ENCODE measurements at places on chromosomes 5 and 9. TPM values are rescaled to one million over a fixed set of nuclear protein-coding genes. Genes with fewer than 3 reads are reported as not detected.

DNA sequence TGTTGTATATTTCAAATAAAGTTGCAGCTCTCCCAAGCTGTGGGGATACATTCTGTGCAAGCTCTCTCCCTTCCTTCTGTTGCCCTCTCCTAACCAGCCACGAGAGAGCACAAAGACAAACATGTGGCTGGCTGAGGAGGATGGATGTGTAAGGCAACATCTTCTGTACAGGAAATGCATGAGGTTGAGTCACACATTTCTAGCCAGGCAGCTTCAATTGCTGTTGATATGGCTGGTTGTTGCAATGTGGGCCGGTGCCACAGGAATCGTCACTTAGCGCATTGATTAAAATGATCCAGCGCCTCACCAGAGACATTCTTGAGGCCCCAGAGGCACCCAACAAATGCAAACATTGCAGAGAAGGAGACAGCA lies 207.1 kb downstream of the ICE1 start:
- DNase-seq = no peak

- no peak for DNase-seq
These were observed 58.7 kb downstream of the TMOD1 start for GRCh38 chr9:97560154-97560553.

RETREG1 gene
- 5.4 TPM for total RNA-seq

DNA sequence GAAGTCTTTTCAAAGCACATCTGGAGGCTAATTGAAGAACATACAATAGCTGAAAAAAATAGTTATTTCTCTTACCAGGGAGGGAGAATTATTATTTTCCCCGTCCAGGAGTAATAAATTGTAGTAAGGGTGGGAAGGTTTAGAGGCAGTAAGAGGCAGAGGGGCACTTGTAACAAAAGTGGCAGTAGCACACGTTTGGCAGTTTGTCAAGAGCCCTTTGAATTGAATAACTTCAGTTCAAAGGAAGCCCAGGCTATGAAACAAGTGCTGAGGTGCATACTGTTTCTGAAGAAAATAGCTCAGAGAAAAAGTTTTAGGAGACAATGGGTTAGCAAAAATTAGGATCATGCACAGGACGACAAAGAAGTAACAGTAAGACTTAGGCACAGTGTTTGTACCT lies 451.3 kb downstream of the LRRC70 start:
- DNase-seq = no peak

DNA sequence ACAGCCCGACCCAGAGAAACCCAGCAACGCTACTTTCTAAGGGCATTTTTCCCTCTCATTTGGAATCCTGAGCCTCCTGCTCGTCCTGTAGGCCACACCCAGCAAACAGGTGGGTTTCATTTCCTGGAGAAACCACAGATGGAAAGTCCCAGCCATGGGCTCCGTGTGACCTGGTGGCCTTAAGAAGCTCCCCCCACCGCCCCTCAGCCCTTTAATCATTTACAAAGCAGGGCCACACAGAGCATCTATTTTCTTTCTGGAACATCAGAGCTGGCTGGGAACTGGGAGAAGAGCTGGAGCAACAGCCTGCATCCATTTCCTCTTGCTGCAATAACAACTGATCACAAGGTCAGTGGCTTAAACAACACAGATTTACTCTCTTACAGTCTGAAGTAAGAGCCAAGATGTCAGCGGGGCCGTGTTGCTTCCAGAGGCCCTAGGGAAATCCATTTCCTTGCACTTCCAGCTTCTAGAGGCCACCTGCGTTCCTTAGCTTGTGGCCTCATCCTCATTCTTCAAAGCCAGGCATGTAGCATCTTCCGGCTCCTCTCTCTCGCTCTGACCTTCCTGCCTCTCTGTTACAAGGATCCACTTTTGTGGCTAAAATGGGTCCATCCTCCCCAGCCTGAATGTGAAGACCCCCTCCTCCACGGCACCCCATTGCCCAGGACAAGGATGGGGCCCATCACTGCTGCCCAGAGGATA lies 40.5 kb downstream of the C9orf50 start:
- no peak for DNase-seq

IGFBPL1 gene
- 0.08 TPM for total RNA-seq

LIFR gene
- 79.7 TPM for total RNA-seq

DNA sequence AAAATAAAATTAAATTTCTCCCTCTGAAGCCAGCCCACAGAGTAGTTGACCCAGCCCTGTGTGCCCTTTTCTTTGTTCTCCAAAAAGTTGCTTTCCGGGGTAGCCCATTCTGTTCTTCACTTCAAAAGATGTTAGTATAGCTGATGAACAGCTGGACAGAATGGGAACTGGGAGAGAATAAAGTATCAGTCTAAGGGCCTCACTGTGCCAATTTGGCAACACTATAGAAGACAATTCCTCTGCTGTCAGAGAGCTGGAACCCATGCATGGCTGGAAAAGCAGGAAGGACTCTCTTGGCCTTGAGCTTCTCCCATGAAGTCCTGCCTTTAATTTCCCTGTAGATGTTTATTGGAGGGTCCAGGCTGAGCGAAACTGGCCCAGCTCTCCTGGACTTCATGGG lies 11.0 kb upstream of the TNFSF8 start:
- no peak for DNase-seq

ANKDD1B gene
- total RNA-seq = 1.4 TPM

SLC6A19 gene
- 4.9 TPM for total RNA-seq

CCDC183 gene
- 1.8 TPM for total RNA-seq

DNA sequence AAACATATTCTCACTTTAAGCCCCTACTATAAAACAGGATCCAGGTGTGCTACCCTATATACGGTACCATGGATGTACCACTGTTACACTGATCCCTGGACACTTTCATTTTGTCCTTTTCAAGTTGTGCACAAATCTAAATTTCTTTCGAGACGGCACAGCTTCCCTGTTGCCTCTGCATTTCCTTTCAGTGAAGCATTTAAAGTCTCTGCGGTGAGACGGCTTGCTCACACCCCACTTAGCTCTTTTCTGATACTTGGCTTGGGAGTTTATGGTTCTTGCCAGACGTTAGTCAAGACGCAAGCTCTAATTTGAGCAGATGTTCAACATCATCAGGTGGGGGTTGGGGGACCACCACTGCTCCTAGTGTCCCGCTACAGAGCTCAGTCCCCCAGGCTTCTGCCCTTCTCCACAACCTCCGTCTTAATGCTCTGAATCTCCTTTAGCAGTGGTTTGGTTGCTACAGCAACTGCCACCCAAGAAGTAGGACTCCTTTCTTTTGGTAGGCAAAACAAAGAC lies 15.8 kb downstream of the F2RL2 start:
- no peak for DNase-seq

GRCh38 chr9:76690246-76690972 lies 73.8 kb upstream of the PCA3 start:
- no peak for DNase-seq

DNA sequence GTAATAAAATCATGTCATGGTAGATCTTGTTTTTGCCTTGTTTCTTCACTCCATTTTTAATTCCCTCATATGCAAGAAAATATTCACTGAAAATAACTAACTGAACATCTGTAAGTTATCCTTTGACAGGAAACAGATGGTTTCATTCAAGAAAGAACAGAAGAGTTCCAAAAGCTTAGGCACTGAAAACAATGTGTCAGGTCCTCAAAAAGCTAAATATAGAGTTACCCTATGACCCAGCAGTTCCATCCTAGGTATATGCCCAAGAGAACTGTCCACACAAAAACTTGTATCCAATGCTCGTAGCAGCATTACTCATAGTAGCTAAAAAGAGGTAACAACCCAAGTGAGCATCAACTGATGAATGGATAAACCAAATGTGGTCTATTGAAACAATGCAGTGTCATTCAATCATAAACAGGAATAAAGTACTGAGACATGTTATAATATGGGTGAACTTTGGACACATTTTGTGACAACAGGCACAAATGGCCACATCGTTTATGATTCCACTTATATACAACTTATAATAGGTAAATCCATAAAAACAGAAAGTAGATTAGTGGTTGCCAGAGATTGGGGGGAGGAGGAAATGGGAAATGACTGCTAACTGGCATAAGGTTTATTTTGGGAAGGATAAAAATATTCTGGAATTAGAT lies 231.0 kb downstream of the FRMD3 start:
- DNase-seq = no peak

SLC36A3 gene
- total RNA-seq = not detected

KLF9 gene
- 2.2 TPM for total RNA-seq

PCDHA1 gene
- not detected for total RNA-seq

GRCh38 chr5:1545805-1546355 lies 22.1 kb upstream of the LPCAT1 start:
- no peak for DNase-seq

WDR38 gene
- total RNA-seq = not detected

DNA sequence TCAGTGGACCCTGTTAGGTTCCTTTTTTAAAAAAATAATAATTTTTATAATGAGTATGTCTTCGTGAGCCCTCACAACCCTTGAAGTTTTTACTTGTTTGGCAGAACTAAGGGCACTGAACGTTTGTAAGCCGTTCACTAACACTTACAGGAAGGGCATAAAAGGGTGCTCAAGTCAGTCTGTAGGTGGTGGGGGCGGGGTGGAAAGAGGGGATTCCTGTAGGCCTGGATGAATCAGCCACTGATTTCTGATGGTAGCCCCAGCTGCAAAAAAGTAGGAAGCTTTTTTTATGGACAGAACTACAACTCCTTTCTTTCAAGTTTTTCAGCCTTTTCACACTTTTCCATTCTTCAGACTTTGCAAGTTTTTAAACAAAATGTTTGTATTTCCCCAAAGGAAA lies 35.8 kb downstream of the PIK3R1 start:
- no peak for DNase-seq

OR13F1 gene
- total RNA-seq = not detected

- DNase-seq = no peak
These were observed 350.8 kb downstream of the DMRT2 start for GRCh38 chr9:1400983-1401382.

ANKRD34B gene
- total RNA-seq = not detected

- no peak for DNase-seq
These were observed 25.1 kb upstream of the SHISAL2B start for GRCh38 chr5:64665243-64665642.

GRCh38 chr9:96660692-96661248 lies 5.7 kb upstream of the PRXL2C start:
- DNase-seq = no peak

ZFR gene
- total RNA-seq = 35.8 TPM

- DNase-seq = no peak
These were observed 364.6 kb downstream of the BRINP1 start for GRCh38 chr9:119004618-119004990.

TAF11L10 gene
- not detected for total RNA-seq

SELENOP gene
- total RNA-seq = 1,776 TPM

TMEM174 gene
- total RNA-seq = not detected

- no peak for DNase-seq
These were observed 32.3 kb downstream of the RUSC2 start for GRCh38 chr9:35522187-35522586.

GRCh38 chr5:67957374-67957773 lies 258.2 kb upstream of the PIK3R1 start:
- DNase-seq = no peak

HTR1A gene
- total RNA-seq = not detected

ANKRD31 gene
- total RNA-seq = 0.05 TPM

DNA sequence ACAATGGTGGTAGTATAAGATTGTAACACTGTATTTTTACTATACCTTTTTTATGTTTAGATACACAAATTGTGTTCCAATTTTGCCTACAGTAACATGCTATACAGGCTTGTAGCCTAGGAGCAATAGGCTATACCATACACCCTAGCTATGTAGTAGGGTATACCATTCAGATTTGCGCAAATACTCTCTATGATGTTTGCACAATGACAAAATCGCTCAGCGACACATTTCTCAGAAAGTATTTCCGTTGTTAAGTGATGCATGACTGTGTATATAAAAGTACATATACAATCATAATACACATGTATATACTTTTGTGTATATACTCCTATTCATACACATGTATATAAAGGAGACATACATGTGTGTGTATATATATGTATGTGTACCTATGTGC lies 34.8 kb downstream of the ENC1 start:
- DNase-seq = no peak

DNA sequence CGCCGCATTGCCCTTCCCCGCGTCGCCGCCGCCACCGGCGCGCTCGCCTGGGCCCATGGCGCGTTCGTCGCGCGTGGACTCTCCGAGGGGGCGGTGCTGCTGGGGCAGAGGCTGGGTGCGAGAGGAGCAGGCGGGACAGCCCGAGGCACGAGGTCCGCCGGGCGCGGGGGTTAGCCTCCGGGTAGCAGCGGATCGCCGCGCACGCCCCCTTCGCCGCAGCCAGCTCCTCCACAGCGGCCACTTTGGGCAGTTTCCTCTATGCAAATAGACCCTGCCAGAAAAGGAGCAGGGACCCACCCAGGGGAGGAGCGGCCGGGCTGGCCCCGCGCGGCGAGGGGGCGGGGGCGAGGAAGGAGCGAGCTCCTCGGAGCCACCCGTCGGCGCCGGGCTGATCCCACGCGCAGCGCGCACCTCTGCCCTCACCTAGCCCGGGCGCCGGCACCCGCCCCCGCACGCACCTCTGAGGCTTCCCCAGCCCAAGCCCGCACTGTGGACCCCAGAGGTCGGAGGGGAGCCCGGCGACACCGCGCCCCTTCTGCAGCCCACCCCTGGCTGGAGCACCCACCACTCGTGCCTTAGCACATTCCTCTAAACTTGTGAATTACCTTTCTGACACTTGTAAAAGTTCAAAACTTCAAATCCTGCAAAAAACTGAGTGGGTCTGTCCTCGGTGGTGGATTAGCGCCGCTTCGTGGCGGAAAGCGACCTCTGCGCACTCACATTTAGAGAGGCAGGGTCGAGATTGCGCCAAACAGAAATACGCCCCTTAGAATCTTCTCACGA lies at the start of gene COL23A1:
TSS of gene COL23A1 (minus strand) at position 253 of the 783 bp plus-strand sequence.
- DNase-seq = peak; percentile 52
